ENCODE measurements at places on chromosomes 5 and 9.

DNA sequence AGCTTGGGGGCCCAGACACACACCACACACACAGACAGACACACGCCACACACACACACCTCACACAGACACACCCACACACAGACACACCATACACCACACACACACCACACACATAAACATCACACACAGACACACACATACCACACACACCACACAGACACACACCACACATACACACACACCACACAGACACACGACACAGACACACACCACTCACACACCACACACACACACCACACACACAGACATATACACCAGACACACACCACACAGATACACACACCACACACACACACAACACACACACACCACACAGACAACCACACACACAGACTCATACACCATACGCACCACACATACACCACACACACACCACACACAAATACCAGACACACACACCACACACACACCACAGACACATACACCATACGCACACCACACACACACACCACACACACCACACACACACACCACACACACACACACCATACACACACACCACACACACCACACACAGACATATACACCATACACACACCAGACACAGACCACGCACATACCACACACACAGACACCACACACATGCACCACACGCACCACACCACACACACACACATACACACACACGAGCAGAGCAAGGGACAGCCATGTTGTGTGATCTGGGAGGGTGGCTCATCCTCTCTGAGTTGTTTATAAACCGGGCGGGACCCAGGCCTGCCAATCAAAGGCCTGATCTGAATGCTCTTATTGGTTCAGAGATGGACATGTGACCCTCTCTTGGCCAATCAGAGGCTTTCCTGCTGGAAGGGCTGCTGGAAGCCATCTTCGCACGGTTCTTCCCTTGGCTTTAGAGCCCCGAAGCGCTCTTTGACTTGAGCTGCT, 148.3 kb downstream of the GAPVD1 start:
- peak; percentile 27 for DNase-seq

DNA sequence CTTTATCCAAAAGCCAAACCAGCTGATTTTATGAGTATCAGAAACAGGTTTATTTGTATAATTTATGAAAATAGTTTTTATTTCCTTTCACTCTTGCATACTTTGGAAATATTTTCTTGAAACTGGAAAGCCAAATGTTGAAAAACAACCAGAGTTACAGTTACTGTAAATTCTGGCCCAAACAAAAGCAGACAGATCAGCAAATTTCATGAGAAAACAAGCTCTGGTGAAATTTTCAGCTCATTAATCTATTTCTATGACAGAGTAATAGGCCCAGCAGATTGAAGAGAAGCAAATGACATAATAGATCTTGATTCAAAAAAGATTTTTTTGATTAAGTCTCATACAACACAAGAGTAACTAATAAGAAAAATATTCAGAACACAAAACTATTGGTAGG, 182.7 kb downstream of the ENC1 start:
- DNase-seq = no peak

DNA sequence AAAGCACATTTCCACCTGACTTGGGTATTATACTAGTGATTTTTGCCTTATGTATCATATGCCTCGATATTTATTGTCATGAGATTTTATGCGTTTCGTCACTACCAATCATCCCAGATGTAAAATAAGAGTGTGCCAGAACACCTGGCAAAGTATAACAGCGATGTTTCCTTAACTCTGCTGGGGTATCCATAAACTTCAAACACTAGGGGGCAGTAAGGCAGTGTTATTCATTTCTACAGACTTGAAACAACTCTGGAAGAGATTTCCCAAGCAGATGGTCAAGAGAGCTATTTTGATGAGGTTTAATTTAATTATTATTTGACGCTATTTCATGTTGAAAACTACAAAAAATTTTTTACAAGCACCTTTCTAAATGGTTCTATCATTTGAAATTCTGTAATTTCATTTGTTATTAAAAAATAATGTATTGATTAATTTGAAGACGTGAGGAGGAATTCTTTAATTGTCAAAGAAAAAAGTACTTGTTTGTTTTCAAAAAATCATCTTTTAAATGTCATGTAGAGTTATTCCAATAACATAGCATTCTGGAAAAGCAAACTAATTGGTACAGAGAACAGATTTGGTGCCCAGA, 388.5 kb upstream of the CTNND2 start:
- no peak for DNase-seq

- DNase-seq = no peak
Observed at GRCh38 chr5:62315376-62316175, 9.6 kb downstream of the KIF2A start.

GRCh38 chr5:92023555-92023954, 640.4 kb upstream of the ARRDC3 start:
- DNase-seq = no peak

DNA sequence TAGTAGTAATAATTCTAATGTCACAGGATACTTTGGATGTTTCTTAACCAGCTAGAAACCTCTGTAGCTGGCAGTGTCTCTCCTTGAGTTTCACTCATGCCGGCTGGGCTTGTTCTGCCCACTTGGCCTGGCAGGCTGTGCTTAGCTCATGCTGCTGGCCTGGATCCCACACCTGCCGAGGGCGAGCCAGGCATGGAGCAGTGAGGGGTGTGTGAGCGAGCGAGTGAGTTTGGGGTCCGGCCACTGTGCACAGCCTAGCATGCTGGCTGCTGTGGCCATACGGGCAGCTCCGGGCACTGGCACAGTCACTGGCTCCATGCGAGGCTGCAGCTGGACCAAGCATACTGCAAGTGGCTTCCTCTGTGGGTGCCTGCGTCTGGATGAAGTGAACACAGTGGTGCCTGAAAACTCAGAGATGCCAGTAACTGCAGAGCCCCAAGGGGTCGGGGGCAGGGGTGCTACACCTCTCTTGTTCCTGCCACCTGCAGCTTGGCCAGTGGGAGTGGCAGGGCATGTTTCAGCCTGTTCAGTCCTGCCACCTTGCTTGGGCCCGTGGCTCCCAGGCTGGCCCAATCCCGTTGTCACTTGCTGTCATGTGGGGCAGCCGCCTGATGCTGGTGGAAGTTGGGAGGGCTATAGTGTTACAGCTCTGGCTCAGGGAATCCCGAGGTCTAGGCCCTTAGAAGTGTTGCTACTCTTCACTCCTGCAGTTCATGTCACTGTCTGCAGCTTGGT, 9.9 kb downstream of the FSD1L start:
- DNase-seq = no peak

GRCh38 chr9:15510789-15511575, at the start of gene PSIP1:
PSIP1 (minus strand) TSS chr9:15510970; CDS start chr9:15510188, 782 bp downstream.
- peak; percentile 75 for DNase-seq

DNA sequence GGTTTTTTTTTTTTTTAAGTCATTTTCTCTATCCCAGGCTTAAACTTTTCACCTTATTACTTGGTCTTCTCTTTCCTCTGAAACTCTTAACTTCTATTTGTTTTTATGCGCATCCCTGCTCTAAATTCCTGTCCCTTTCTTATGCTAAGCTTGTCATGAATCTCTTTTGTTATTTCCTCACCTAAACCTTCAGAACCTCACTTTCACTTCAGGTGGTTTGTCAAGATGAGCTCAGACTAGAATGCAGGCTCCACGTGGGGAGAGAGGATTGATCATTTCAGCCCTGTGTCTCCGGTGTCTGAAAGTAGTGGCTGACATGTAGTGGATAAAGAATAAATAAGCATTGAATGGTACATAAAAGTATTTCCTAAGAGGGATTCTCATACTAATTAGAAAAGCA, 63.6 kb downstream of the ANXA1 start:
- DNase-seq = no peak
